ENCODE measurements at places on chromosomes 1 and 21.

DNA sequence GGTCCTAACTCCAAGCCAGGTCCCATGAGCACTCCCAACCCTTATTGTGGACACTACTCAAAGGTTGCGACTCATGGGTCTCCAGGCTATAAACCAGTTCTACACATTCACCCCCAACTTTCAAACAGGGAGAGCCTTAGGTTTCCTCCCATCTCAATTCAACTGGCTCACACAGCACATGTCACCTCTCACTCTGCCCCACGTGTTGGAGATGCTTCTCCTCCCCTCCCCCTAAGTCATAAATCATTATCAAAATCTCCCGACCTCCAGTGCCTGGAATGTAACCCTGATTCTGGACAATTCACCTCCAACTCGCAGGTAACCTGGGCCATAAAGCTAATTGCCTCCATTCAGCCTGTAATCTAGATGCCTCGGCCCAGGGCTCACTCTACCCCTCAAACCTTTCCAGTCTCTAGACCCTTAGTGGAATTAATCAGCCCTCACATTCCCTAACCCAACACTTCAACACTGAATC, 595 bp downstream of the AK2 start:
- DNase-seq, result no peak

DNA sequence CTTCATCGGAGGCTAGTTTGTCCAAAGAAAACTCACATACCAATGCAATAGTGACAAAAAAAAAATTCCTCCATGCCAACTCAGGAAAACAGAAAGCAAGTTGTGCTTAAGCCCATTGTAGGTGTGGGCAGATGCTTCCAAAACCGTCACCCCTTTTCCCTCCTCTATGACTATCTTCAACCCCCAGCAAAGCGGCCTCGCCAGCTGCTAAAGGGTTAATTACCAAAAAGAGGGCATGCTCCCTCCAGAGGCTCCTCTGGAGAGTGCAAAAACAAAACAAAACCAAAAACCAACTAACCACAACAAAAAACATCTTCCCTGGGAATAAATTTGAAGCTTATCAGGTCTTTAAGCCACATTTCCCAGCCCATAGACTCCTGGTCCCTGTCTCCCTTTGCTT, 1.2 kb downstream of the LMOD1 start:
- DNase-seq, result no peak

- no peak for DNase-seq
Measured at GRCh38 chr1:153371231-153371630, 4.2 kb downstream of the S100A12 start.

- peak; percentile 28 for DNase-seq
Measured at GRCh38 chr1:230104395-230105244, 37.6 kb downstream of the GALNT2 start.

DNA sequence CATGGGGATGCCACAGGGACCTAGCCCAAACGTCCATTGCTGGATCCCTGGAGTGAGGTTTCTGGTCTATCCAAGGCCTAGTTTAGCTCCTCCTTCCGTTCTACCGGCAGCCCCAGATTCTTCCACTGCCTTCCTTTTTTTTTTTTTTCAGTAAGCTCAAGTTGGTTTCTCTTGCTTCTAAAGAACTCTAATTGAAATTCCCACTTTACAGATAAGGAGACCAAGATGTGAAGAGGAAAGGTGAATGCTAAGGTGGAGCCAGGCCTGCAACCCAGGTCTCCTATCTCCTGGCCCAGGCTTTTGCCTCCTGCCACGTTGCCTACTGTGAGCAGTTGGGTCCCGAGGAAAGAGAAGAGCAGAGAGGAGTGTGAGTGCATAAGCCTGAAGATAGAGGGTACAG, 31.5 kb upstream of the CLIC4 start:
- DNase-seq, result no peak

GRCh38 chr1:169595764-169596711, 9.8 kb upstream of the F5 start:
- DNase-seq, result no peak

DNA sequence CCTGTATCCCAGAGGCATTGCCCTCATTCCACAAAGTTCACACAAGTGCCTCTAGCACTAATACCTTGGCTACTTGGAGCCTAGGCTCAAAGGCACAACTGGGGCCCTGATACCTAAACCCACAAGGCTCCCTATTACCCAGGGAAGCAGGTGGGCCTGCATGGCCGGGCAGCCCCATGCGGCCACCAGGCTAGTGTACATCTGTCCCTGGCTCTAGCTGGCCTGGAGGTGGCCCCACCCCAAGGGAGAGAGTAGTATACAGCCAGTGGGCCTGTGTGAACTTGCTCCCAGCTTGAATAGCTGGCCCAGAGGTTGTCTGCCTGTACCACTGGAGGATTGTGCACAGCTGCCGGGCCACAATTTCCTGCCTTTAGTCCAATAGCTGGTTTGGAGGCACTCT, 52.2 kb downstream of the USP25 start:
- DNase-seq, result no peak

GRCh38 chr1:227892489-227893299, 55.0 kb downstream of the WNT9A start:
- no peak for DNase-seq

DNA sequence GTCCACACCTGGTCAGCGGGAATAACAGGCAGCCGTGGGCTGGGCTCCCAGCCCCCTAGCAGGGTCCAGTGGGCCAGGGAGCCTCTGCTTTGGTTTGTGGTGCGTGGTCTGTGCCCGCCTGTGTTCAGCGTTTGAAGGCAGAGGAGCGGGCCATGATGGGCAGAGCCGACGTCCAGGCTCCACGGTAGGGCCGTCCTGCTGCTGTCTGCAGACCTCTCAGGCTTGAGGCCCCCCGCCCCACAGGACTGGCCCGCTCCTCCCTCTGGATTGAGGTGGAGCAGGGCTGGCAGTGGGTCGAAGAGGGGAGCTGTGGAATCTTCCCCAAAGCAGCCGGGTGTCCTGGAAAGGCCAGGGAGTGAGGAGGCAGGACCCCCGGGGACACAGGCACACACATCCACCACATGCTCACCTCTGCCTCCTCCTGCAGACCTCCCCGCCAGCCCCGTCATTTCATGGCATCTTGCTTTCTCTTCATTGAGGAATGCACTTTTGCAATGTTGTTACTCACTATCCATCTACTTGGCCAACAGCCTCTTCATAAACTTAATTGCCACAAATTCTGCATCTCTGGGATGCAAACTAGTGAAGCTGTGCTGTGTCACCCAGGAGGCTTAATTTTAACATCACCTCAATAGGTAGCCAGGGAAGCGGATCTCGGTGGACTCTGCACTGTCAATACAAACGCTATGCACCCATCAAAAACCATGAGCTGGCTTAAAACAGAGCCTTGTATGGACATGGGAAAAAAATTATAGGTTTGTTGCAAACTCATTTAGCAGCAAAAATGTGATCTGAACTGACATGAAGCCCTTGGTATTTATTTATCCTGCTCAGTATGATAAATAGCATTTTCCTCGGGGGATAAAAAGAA, 85.9 kb downstream of the PDE9A start:
- no peak for DNase-seq

DNA sequence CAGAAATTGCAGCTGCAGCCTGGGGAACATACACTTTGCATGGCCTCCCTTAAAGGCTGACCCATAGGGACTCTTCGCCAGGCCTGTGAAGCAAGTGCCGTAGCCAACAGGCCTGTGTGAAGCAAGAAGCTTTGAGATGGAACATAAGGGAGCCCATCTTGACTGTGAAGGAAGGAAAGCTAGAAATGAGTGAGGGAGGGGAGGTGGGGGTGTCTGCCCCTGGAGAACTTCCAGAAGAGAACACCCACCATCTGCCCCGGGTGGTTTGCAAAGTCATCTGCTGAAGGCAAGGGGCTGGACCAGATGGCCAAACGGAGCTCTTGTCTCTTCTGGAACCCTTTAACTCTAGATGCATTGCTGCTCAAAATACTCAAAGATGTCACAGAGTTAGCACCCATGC, 103.3 kb upstream of the GRIK3 start:
- DNase-seq, result no peak

GRCh38 chr1:40673452-40673851, 8.0 kb upstream of the RIMS3 start:
- no peak for DNase-seq

- DNase-seq, result no peak
Measured at GRCh38 chr1:92037400-92037799, 7.6 kb downstream of the EPHX4 start.

Measured in CD4-positive, alpha-beta T cell treated with Interleukin-21 for 1 hour (primary cell).